Activated CD4-positive, alpha-beta T cell treated with anti-CD3 and anti-CD28 coated beads for 48 hours (primary cell): ENCODE measurements at places on chromosomes 16 and 17.

GRCh38 chr16:88638323-88639230 lies at the start of gene IL17C:
Gene IL17C (plus strand): TSS chr16:88638572. CDS start chr16:88638642, 70 bp downstream.
- DNase-seq, result peak; percentile 26

GRCh38 chr17:7147772-7148171 lies 31.4 kb downstream of the ASGR1 start:
- DNase-seq, result no peak

DNA sequence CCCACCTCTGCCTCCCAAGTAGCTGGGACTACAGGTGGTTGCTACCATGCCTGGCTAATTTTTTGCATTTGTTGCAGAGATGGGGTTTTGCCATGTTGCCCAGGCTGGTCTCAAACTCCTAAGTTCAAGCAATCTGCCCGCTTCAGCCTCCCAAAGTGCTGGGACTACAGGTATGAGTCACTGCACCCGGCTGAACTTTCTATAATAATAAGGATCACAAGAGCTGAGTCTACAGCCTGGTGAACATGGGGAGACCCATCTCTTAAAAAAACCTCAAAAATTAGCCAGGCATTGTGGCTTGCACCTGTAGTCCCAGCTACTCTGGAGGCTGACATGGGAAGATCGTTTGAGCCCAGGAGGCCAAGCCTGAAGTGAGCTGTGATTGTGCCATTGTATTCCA lies 53.5 kb downstream of the WDR59 start:
- DNase-seq, result no peak

- no peak for DNase-seq
These were observed 41.3 kb upstream of the ACSF3 start for GRCh38 chr16:89052191-89052889.

DNA sequence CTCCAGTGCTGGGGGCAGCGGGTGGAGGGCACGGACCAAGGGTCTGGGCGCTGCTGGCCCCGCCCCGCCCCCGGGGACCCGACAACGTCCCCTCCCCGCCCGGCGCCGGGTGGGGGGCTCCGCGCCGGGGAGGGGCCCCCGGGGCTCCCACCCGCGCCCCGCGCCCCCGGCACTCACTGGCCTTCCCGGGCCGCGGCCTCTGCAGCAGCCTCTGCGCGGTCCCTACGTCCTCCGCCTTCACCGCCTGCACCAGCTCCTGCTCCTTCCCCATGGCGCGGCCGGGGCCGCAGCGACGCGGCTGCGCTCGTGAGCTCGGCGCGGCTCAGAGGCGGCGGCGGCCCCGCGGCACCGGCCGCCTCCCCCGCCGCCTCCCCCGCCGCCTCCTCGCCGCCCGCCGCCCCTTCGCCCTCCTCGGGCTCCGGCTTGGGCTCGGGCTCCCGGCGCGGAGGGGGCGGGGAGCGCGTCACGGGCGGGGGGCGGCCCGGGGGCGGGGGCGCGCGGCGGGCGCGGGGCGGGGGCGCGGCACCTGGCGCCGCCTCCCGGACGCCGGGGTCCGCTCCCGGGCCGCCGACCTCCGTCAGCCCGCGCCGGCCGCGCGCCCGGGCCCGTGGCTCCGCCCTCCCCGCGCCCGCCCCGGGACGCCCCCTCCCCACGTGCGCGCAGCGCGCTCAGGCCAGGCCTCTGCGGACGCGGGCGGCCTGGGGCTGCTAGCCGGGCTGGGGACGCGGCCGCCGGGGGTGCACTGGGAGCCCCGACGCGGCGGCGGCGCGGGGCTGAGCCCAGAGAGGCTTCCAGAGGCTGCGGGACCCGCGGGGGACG lies at the start of gene CASKIN1:
TSS of gene CASKIN1 (minus strand) at position 444 of the 819 bp plus-strand sequence. CDS start at position 271, 173 bp downstream.
- DNase-seq, result no peak

GRCh38 chr17:57679356-57679755 lies 65.7 kb downstream of the CCDC182 start:
- DNase-seq, result no peak
